ENCODE measurements at places on chromosomes 5 and 9.
A peak's percentile ranks its signal among the peaks of the same experiment; 100 is the strongest.

DNA sequence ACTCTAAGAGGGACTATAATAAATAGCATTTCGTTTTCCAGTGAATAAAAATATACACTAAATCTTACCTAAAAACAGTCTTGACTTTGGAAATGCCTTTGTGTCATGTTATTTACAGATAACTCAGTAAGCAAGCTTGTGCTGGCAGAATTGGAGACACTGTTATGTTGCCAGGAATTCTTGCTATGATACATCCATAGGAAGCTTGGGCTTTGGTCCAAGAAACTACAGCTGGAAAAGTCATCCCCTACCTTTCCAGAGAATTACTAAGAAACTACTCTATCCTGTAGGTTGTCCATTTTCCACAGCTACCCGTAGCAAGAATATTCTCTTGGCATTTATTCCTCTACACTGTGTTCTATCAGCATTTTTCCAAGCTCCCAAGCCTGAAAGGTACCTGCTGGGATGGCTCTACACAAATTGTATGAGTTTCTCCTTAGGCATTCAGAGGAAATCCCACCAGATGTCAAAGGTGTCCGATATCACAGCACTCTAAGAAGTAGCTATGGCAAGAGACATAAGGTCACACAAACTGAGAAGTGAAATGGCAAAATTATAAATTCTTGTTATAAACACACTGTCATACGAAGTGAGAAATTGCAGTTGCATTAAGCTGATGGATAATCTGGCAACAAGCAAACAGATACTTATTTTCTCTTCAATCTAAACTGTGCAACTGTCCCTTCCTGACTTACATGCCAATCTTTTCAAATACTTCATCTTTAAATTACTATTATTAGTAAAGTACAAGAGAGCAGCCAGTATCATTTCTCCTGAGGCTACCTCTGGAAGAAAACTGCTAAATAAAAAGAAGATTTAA lies 68.5 kb downstream of the MCTP1 start:
- peak; percentile 4 for DNase-seq

GRCh38 chr5:179438461-179438860 lies 93.2 kb upstream of the ADAMTS2 start:
- no peak for DNase-seq

- DNase-seq = no peak
Observed at GRCh38 chr5:165015126-165015525, 1509.7 kb downstream of the MAT2B start.

- no peak for DNase-seq
Observed at GRCh38 chr5:94945656-94946055, 327.2 kb downstream of the SLF1 start.

- DNase-seq = no peak
Observed at GRCh38 chr9:19935422-19935821, 146.6 kb upstream of the SLC24A2 start.

DNA sequence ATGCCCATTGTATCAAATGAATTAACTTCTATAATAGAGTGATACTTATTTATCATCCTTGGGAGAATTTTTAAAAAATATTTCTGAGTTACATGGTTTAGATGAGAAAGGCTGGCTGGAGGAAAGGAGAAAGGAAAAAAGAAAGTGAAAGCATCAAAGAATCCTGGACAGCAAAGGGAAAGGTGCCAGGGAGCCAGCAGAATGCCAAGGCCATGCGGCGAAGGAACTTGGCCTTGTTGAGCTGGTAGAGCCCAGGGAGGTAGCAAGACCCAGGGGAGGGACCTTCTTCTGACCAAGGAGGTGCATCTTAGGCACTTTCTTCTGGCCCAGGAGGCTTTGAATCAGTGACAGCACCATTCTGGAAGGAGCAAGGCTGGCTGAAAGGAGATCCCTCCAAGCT lies 240.5 kb downstream of the ENC1 start:
- no peak for DNase-seq

GRCh38 chr5:157513182-157513581 lies 53.2 kb downstream of the NIPAL4 start:
- DNase-seq = no peak

DNA sequence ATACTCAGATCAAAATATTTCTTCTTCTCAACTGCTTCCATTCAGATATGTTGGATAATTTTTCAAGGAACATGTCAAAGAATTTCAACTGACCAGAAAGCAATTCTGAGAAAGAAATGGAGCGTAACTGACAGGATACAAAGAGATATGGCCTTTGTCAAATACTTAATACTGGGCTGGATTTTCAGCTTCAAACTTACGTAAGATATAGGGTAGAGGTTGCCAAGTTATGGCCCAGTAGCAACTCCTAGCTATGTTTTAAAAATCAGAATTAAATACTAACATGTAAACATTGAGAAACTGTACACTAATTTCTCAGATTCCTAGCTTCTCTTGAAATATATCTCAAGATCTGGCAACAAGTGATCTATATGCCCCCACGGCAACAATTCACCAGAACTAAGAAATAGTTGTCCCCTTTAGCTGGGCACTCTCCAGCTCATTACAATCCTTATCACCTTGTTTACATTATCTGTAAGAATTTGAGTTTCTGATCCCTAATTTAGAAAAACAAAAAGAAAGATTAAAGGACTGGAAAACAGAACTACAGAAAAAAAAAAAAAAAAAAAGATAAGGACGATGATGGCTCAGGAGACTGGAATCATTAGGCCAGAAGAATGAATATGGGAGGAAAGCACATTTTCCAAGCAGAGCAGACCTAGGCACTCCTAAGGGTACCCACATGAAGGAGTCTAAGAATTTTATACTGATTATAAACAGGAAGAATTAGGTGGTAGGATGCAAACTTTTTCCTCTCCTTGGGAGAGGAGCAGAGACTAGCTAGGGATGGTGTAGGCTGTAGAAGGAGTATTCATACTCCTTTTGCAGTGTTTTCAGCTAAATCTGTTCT lies 23.0 kb downstream of the INIP start:
- no peak for DNase-seq

- no peak for DNase-seq
Observed at GRCh38 chr9:80177949-80178480, 606.2 kb downstream of the TLE4 start.

DNA sequence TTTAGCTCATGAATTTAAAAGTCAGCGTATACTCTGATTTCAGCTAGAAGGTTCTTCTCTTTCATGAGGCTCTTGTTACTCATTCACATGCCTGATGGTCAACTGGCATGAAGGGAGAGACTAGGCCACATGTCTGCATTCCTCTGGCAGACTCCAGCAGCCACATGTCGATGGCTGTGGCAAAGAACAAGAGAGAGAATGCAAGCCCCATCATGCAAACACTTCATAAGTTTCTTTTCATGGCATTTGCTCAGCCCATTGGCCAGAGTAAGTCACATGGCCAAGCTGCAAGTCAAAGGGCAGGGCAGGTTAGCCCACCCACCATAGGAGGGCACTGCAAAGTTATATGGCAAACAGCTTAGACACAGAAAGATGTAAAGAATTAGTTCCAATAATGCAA lies 5.4 kb downstream of the KCNV2 start:
- DNase-seq = no peak

- DNase-seq = no peak
Observed at GRCh38 chr5:180494510-180495181, 467 bp downstream of the CNOT6 start.

DNA sequence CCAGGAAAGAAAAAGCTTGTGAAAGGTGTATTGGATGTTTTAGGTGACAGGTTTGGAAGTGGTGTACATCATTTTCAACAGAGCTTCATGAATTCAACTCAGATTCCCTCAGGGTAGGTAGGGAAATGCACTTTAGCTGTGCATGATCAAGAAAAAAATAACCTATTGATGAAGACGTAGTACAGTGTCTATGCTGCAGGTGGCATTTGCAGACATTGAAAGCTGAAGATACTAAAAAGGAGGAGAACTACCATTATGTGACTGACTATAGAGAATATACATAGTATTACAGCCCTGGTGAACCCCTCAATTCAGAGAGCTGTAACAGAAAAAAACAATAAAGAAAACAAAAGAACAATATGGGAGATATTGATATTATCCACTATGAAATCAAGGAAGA lies 2344.7 kb upstream of the ACO1 start:
- no peak for DNase-seq

DNA sequence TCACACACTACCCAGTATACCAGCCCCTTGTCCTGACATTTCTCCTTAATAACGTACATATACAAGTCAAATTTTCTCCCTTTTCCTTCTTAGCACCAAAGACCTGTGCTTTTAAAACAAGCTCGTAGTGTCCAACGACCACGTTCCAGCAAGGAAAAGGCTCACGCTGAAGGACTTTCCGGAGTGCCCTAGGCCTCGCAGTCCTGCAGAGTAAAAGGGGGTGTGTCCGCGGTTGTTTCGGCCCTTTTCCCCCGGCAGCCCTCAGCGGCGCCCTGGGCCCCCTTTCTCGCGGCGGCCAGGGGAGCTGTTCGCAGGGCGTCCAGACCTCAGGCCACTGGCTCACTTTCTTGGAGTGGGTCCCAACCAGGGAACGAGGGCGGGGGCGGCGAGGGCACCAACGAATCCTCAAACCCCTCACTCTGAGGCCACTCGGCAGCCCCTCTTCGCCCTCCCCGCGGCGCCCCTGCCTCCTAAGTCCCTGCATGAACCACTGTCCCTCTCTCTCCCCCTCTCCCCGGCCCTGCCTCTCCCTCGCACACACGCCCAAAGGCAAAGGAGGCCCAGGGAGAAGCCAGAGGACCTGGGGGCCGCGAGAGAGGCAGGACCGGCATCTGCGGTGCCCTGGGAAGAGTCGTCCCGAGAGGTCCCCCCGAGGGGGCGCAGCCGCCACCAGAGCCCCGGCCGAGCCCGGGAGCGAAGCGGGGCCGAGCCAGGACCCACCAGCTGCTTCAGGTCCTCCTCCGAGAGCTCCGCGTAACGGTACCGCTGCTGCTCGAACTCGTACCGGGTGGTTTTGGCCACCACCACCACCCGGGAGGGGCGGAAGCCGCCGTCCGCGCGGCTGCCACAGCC lies 720 bp downstream of the NADK2 start:
- DNase-seq = no peak

DNA sequence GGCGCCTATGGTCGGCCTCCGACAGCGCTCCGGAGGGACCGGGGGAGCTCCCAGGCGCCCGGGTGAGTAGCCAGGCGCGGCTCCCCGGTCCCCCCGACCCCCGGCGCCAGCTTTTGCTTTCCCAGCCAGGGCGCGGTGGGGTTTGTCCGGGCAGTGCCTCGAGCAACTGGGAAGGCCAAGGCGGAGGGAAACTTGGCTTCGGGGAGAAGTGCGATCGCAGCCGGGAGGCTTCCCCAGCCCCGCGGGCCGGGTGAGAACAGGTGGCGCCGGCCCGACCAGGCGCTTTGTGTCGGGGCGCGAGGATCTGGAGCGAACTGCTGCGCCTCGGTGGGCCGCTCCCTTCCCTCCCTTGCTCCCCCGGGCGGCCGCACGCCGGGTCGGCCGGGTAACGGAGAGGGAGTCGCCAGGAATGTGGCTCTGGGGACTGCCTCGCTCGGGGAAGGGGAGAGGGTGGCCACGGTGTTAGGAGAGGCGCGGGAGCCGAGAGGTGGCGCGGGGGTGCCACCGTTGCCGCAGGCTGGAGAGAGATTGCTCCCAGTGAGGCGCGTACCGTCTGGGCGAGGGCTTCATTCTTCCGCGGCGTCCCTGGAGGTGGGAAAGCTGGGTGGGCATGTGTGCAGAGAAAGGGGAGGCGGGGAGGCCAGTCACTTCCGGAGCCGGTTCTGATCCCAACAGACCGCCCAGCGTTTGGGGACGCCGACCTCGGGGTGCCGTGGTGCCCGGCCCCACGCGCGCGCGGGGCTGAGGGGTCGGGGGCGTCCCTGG lies 561 bp downstream of the DAPK1 start:
- no peak for DNase-seq

DNA sequence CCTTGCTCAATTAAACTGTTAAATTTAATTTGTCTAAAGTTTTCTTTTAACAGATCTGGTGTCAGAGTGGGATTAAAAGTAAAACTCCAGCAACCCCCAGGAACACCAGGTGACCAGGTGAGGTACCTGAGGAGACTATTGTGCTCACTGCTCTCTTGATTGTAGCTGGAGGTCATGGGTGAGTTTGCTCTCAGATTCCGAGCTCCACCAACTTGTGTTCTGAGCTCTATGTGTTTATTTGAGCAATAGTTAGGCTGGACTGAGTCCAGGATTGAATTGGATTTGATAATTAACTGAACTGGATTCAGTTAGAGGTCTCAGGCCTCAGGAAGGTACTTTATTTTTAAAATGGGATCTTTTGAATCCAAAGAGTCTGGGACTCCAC lies 17.9 kb upstream of the SCGB3A2 start:
- no peak for DNase-seq

- no peak for DNase-seq
Observed at GRCh38 chr9:76905791-76906646, at the start of gene PRUNE2. Gene PRUNE2, minus strand, starts transcription at chr9:76906114. Its CDS starts 151 bp downstream, at chr9:76905963.

DNA sequence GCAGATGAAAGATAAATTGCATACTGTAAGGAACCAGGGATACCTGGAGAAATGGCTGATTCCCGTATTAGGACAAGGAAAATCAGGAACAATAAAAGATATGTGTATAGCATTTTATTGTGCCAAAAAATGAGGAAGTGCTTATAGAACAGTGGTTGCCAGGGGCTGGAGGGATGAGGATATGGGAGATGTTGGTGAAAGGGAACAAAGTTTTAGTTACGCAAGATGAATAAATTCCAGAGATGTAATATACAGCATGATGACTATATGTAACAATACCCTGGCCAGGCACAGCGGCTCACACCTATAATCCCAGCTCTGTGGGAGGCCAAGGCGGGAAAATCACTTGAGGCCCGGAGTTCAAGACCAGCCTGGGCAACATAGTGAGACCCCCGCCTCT lies 101.8 kb downstream of the CDK5RAP2 start:
- no peak for DNase-seq

GRCh38 chr5:152601806-152602732 lies 197.0 kb upstream of the NMUR2 start:
- no peak for DNase-seq

All from NCI-H524 treated with DMSO at 0.1 percent for 48 hours (cell line).